ENCODE measurements at places on chromosomes 2 and 18.

DNA sequence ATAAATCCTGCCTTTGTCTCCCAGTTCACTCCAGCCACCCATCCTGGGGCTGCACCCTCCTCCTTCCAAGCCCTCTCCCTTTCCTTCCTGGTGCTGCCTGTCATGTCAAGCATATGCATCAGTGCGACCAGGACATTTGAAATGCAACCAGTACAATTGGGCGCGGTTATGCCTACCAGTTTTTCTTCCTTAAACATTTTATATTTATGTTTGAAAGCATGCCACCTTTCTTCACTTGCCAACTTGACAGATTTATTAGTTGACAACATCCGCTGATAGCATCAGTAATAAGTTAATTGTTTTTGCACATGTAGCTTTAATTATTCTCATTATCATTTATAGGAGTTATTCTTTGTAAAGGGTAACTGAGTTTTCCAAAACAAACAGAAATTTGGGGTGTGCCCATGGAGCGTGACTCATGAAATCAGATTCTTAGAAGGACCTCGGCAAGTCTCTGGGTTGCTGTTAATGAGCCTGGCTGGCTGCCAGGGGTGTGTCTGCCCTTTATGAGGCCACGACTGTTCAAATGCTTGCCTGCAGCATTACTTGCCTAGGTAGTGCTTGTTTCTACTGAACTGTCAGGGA lies 32.8 kb upstream of the IL1B start:
- DNase-seq, result peak; percentile 94

GRCh38 chr2:181971032-181971431 lies 14.6 kb upstream of the PPP1R1C start:
- DNase-seq, result no peak

GRCh38 chr2:128282976-128283810 lies 35.5 kb downstream of the HS6ST1 start:
- peak; percentile 27 for DNase-seq

GRCh38 chr2:33909945-33910695 lies 311.0 kb upstream of the FAM98A start:
- DNase-seq, result no peak

DNA sequence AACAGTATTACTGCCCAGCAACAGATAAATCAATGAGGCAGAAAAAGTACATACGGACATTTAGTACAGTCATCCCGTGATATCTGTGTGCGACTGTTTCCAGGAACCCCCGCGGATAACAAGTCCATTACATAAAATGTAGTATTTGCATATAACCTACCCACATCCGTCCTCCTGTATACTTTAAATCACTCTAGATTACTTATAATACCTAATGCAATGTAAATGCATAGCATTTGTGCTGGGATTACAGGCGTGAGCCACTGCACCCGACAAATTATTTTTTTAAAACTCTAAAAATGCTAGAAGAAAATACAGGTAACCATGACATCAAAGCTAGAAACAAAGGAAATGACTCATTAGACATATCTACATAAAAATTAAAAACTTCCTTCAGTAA lies 91.6 kb downstream of the FAM161A start:
- DNase-seq, result no peak

- no peak for DNase-seq
Observed at GRCh38 chr2:208175840-208176153, 12.4 kb upstream of the CRYGA start.

GRCh38 chr2:129490641-129491040 lies 488.8 kb upstream of the RAB6C start:
- DNase-seq, result no peak

All from EH (cell line).